ENCODE measurements at places on chromosomes 7 and 10.

GRCh38 chr7:151275813-151276577 is 27.5 kb upstream of the SMARCD3 start:
- no peak for DNase-seq

DNA sequence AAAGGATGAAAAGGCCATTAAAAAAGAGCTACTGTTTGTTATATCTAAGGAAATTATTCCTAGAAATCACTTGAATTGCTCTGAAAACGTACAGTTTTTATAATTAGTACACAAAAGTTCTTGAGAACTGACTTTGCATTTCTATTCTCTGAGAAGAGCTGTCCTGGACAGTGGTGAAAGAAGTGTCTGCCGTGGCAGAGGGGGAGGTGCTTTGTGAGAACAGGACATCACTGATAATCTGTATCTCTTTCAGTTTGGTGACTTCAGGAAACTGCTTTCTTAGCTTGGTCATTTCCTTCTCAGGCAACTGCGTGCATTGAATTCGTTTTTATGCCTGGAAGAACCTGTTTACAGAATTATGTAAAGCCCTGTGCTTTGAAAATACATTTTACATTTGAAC is 52.1 kb downstream of the POLL start:
- DNase-seq = no peak

- DNase-seq = no peak
Observed at GRCh38 chr7:148621563-148621962, 31.0 kb downstream of the C7orf33 start.

GRCh38 chr7:80362010-80362618 is 149.8 kb downstream of the GNAT3 start:
- DNase-seq = no peak

- DNase-seq = no peak
Observed at GRCh38 chr10:78166261-78166660, 132.6 kb downstream of the RPS24 start.
